ENCODE measurements at places on chromosomes 4 and X.

- DNase-seq: no peak
Observed at GRCh38 chr4:7546152-7546808, 111.5 kb upstream of the PSAPL1 start.

- DNase-seq: no peak
Observed at GRCh38 chrX:50776248-50776647, 37.7 kb downstream of the SHROOM4 start.

GRCh38 chr4:574346-575161 lies 1.5 kb downstream of the TMEM271 start:
- DNase-seq: no peak

DNA sequence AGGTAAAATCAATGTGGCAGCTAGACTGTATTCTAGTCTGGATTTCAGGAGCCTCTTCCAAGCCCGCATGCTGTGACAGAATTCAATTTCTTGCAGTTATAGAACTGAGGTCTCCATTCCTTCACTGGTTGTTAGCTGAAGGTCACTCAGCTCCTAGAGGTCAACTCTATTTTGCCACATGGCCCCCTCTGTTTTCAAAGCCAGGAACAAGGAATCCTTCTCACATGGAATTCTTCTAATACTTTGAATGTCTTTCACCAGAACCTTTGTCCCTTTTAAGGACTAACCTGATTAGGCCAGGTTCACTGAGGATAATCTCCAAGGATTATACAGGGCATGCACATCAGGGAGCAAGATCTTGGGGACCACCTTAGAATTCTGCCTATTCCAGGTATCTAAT lies 23.4 kb upstream of the MMRN1 start:
- DNase-seq: no peak

- DNase-seq: no peak
Observed at GRCh38 chr4:154691229-154691628, 52.6 kb upstream of the LRAT start.

- DNase-seq: no peak
Observed at GRCh38 chr4:117385526-117385925, 300.1 kb upstream of the TRAM1L1 start.

- no peak for DNase-seq
Observed at GRCh38 chr4:4608214-4608537, 66.3 kb upstream of the STX18 start.

DNA sequence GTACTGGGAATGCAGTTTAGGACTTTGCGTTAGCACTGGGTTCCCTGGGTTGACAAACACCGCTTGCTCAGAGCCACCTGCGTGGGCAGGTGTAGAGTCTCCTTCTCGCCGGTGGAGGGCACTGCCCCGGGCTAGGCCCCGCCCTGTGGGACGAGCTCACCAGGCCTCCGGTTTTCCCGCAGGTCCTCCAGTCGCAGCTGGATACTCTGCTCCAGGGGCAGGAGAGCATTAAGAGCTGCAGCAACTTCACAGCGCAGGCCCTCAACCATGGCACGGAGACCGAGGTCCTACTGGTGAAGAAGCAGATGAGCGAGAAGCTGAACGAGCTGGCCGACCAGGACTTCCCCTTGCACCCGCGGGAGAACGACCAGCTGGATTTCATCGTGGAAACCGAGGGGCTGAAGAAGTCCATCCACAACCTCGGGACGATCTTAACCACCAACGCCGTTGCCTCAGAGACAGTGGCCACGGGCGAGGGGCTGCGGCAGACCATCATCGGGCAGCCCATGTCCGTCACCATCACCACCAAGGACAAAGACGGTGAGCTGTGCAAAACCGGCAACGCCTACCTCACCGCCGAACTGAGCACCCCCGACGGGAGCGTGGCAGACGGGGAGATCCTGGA lies 49.2 kb upstream of the MND1 start:
- DNase-seq: no peak

DNA sequence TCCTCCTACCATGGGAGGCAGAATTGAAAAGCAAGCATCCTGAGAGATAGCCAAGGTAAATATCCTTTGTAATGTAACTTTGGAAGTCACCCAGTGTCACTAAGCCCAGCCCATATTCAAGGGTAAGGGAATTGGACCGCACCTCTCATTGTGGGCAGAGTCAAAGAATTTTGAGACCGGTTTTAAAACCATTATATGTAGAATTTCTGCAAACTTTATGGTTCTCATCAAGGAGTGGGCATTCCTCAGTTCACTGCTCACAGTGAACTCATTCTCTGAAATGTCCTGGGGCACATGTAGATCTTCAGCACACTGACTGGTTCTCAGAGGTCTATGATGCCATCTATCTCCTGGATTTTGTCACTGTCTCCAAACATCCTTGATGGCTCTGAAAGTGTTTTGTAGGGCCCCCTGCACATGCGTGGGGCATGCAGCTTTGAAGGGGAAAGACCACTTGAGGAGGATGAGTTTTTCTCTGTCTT lies 35.3 kb upstream of the CHRNA9 start:
- no peak for DNase-seq

- no peak for DNase-seq
Observed at GRCh38 chr4:89906316-89906715, 11.7 kb downstream of the MMRN1 start.

DNA sequence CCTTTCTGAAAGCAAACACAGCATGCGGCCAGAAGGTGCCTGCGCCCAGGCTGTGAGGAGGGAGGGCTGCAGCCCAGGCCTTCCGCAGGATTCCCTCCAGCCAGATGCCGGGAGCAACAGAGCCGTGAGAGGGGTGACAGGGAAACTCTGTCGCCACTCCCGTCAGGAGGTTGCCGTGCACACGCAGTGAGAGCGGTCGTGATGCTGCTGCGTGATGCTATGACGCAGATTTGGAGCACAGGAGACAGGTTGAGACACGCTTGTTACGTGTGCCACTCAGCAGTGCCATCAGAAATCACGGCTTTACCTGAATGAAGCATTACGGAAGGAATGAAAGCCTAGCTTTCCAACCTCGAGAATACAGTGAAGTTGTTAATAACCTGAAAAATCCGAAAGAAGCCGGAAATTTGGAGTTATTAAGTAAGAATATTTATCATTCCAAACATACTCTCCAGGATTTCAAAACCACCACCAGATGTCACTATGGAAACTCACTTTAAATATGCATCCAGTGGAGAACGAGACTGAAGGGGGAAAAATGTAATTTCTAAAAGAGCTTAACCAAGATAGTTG lies 54.4 kb downstream of the FAT1 start:
- DNase-seq: no peak

DNA sequence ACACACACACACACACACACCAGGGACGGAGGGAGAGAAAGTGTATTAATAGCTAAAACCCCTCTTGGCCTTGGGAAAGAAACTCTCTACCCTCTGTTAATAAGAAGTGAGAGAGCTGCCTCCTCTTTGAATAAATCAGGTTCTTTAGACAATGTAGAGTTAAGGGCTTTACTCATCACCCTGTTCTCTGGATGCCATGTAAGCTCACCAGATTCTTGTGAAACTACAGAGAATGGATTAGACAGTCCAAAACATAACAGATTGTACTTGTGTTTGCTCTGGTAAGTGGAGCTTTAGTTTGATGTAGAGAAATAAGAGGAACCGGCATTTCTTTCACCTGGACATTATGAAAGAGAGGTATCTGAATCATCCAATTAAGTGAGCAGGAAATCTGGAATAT lies 263.2 kb downstream of the DMD start:
- no peak for DNase-seq

- DNase-seq: no peak
Observed at GRCh38 chr4:174318829-174319764, 35.4 kb downstream of the CEP44 start.

DNA sequence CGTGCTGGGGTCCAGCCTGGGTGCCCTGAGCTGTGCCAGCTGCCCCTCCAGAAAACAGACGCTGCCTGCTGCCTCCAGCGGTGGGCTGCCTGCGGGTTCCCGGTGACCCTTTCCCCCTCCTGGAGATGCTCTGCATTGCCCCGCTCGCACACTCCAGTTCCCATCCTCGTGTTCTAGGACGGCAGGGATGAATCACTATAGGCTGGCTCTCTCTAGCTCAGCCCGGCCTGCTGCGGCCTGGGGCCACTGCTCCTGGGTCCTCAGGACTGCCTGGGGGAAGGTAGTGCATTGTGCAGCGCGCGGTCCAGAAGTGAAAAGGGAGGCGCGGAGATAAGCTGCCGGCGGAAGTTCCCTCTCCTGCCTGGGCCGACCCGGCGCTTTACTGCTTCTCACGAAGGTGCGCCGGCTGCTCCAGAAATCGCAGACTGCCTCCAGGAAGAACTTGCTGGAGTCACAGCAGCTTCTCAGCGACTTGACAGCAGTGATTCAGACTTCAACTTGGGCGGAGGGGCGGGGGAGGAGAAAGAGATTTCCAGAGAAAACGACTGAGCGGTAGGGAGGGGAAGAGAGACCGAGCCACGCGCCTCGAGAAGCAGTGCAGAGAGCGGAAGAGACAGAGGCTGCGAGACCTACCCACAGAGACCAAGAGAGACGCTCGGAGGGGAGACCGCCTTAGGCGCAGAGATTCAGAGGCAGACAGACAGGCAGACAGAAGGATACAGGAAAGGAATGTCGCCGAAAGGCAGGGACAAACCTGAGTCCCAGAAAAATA lies 6.7 kb upstream of the MSX1 start:
- DNase-seq: peak; percentile 34

- no peak for DNase-seq
Observed at GRCh38 chr4:156537286-156537685, 434.3 kb downstream of the PDGFC start.

DNA sequence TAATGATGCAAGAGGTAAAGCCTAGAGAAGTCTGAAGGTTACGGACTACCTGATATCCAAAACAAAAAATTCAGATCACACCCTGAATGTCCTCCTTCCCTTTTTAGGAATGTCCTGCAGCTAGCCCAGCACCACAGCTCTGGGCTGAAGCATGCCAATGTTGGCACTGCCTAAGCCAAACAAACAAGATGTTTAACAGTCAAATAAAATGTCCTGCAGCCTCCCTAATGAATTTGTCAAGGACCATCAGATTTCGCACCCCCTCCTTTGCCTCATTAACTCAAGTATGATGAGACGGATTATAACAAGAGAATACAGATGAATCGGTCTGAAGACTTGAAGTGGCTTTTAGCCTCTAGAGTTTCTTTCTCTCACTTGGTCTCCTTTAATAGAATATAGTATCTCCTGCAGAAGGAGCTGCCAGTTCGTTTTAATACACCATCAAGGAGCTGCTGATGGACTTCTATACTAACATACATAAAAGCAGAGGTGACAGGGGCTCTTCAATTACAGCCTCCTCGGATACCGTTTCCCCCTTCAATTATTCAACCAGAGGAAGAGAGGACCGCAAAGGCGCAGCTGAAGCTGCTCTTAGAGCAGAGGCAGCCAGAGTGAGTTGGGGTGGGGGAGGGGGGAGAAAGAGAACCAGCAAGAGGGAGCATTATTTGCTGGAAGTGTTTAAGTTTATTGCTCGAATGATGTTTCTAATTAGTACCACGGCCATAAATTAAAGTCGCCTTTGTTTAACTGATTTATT lies 3.0 kb upstream of the MAB21L2 start:
- no peak for DNase-seq

GRCh38 chrX:1205681-1206611 lies 6.5 kb downstream of the CRLF2 start:
- peak; percentile 21 for DNase-seq

- DNase-seq: no peak
Observed at GRCh38 chrX:103356130-103356798, at the start of gene TCEAL9. Gene TCEAL9, plus strand, starts transcription at chrX:103356506. Its CDS starts 1,179 bp downstream, at chrX:103357685.

DNA sequence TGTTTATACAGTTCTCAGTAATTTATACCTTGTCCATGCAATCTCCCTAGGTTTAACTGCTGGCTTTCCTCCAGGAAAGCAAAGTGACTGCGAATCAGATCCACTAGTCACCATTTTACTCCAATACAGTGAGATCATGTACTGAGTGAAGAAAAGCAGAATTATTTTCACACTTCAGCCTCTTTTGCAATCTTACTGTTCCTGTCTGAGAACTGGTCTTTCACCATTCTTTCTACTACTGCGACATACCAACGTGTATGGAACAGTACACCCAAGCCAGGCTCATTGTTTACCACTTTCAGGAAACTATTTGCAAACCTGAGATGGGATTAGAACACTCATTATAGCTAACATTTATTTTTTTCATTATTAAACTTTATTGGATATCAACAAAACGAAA lies 8.0 kb upstream of the MSL3 start:
- DNase-seq: no peak

GRCh38 chr4:53788621-53789020 lies 197.3 kb upstream of the LNX1 start:
- no peak for DNase-seq

GRCh38 chrX:8731559-8732395 lies at the start of gene ANOS1:
Gene ANOS1, minus strand, starts transcription at chrX:8732137. Its CDS starts 101 bp downstream, at chrX:8732036.
- DNase-seq: no peak

DNA sequence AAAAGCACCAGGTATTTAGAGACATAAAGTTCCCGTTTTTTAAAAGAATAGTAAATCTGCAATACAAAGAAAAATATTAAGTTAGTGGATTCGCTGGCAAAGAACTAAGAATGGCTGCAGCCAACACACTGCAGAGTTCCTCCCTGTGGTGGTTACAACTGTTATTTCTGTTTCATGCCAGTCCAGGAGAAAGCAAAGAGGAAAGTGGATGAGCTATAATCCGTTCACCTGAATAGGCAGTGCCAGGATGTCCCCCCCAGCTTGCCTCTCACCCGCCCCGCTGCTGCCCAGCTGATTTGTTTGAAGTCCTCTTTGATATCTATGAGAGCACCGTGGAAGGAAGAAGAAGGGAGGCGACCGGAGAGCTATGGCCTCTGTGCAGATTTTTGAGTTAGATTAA lies 63.9 kb downstream of the PTCHD1 start:
- no peak for DNase-seq

Measured in CMK (cell line).